ENCODE measurements at places on chromosomes 6 and 20. TPM values are rescaled to one million over a fixed set of nuclear protein-coding genes. Genes with fewer than 3 reads are reported as not detected.
A peak's percentile ranks its signal among the peaks of the same experiment; 100 is the strongest.

DNA sequence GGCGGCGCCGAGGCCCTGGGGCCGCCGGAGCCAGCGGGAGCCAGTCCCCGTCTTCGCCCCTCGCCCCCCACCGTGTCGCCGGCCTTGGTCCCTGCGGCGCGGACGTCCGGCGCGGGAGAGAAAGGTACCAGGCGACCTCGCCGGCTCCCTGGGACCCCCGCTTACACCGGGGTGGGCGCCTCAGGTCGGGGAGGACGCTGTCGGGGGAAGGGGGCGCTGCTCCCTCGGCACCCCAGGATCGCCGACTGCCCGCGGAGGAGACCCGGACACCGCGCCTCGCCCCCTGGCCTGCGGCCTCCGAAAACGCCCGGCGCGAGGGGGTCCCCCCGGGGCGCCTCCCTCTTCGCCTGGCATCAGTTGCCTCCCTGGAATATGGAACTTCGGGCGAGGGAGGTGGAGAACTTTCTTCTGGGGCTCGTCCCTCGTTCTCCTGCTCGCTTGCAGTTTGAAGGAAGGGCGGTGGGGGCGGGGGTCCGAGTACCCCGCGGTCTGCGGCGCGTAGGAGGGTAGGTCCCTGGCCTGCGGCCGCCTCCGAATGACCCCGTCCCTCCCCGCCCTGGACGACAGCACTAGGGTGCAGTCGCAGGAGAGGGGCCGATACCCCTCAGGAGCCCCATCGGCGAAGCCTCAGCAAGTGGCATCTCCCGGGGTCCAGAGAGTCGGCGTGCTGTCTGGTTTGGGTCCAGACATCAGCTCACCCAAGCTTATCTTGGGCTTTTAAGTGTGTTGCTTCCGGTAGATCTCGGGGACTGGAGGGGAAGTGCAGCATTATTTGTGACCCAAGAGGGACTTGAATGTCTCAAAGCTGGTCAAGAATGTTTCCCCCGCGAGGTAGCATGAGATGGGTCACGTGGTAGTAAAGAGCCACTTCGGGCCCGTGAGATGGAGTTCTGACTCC, 549 bp downstream of the ANKRD6 start:
- peak overlapping the region; percentile 53 for H3K27ac ChIP-seq
- peak overlapping the region; percentile 75 for H3K4me3 ChIP-seq
- H3K4me1 ChIP-seq = peaks cover 17% of the 10 kb centered on the region
- H3K27me3 ChIP-seq = no peaks in the 10 kb centered on the region
- H3K36me3 ChIP-seq = no peaks in the 10 kb centered on the region

GRCh38 chr6:143123081-143123480, 62.4 kb downstream of the AIG1 start:
- H3K4me1 ChIP-seq = no peaks in the 10 kb centered on the region
- DNase-seq = no peak
- H3K4me3 ChIP-seq = no peak overlapping the region
- peaks cover 3% of the 10 kb centered on the region for H3K36me3 ChIP-seq
- no peaks in the 10 kb centered on the region for H3K27me3 ChIP-seq

DNA sequence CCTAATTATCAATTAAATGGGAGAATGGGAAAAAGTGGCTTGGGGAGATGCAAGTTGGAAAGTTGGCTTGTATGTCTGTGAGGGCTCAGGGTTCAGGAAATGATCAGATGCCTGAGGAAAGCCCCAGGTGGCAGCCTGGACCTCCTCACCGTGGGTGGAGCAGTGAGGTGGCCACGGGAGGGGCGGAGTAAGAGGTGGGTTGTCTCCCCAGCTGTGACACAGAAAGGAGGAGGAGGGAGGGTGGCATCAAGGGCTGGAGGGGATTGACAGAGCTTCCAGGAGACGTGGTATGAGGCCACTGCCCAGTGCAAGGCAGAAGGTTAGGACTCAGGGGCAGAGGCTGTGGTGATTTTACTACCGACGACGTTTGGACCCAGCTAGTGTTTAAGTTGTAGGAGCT, 672.2 kb downstream of the PRKN start:
- H3K27ac ChIP-seq = no peak overlapping the region
- DNase-seq = no peak
- no peaks in the 10 kb centered on the region for H3K4me1 ChIP-seq
- no peak overlapping the region for H3K4me3 ChIP-seq
- no peaks in the 10 kb centered on the region for H3K27me3 ChIP-seq

DNA sequence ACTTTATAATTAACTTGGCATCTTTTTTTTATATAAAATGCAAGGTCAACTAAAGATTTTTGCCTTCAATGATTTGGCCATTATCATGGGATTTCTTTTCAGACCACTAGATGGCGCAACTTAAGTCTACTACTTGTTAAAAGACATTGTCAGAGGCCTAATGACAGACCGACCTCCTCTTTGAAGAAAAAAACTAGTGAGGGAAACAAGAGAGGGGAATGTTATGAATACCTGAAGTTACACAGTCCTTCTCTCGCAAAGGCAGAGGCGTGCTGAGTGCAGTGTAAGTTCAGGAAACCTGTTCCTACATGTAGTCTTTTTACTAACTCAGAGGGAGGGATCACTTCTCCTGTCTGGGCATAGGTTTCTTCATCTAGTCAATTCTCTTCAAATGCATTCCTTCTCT, 9.3 kb downstream of the TRAPPC3L start:
- no peak overlapping the region for H3K4me3 ChIP-seq
- H3K36me3 ChIP-seq = no peaks in the 10 kb centered on the region
- H3K4me1 ChIP-seq = no peaks in the 10 kb centered on the region
- no peak overlapping the region for H3K27ac ChIP-seq
- peaks cover 8% of the 10 kb centered on the region for H3K27me3 ChIP-seq

DNA sequence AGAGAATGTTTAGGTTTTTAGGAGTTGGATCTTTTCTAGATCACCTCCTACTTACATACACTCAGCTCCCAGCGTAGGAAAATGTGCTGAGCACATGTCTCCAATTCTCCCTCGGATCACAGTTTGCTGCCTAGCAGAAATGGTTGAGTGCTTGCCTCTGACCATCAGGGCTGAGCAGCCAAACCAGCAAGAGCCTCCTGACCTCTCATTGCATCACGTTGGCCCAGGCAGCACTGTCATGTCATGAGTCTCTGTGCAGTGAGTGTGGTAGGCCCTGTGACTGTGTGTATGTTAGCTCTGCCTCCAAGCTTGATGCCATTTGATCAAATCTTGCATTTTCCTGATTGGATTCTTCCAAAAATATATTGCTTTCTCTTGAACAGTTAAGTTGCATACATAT, 112.0 kb downstream of the LRRC1 start:
- H3K27me3 ChIP-seq = no peaks in the 10 kb centered on the region
- H3K4me1 ChIP-seq = no peaks in the 10 kb centered on the region
- no peak for DNase-seq

DNA sequence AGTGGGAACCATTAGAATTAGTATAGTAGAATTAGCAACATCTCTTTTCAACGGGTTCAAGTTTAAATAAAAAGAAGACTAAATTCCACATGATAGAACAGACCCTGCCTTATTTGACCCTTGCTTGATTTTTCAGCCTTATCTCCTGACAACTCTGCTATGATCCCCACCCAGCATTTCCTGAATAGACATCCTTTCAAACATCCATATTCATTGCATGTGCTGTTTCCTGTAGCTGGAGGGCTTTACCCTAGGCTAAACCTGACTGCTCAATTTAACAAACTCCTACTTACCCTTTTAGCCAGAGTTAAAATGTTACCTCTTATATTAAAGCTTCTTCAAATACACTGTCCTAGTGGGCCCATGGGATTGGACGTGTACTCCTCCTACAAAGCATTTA, 594.8 kb upstream of the ARID1B start:
- no peak for DNase-seq
- H3K27me3 ChIP-seq = no peaks in the 10 kb centered on the region
- H3K36me3 ChIP-seq = no peaks in the 10 kb centered on the region
- H3K4me3 ChIP-seq = no peak overlapping the region
- no peak overlapping the region for H3K27ac ChIP-seq
- H3K4me1 ChIP-seq = no peaks in the 10 kb centered on the region

GRCh38 chr6:130507666-130508028, 141.8 kb downstream of the TMEM200A start:
- H3K4me1 ChIP-seq = no peaks in the 10 kb centered on the region
- DNase-seq = no peak
- H3K36me3 ChIP-seq = no peaks in the 10 kb centered on the region

GRCh38 chr6:111818539-111819226, 54.6 kb downstream of the FYN start:
- no peak overlapping the region for H3K4me3 ChIP-seq
- no peaks in the 10 kb centered on the region for H3K36me3 ChIP-seq
- no peak overlapping the region for H3K27ac ChIP-seq
- no peak for DNase-seq
- H3K27me3 ChIP-seq = no peaks in the 10 kb centered on the region
- H3K4me1 ChIP-seq = peaks cover 19% of the 10 kb centered on the region

GRCh38 chr20:47802226-47802920, 17.1 kb upstream of the SULF2 start:
- H3K36me3 ChIP-seq = no peaks in the 10 kb centered on the region
- H3K27me3 ChIP-seq = no peaks in the 10 kb centered on the region
- peaks cover 9% of the 10 kb centered on the region for H3K4me1 ChIP-seq
- H3K27ac ChIP-seq = no peak overlapping the region
- H3K4me3 ChIP-seq = no peak overlapping the region

GRCh38 chr20:2751878-2752566, 48.4 kb downstream of the CPXM1 start:
- no peaks in the 10 kb centered on the region for H3K27me3 ChIP-seq
- peak overlapping the region; percentile 44 for H3K27ac ChIP-seq
- DNase-seq = no peak
- H3K36me3 ChIP-seq = no peaks in the 10 kb centered on the region
- peaks cover 40% of the 10 kb centered on the region for H3K4me1 ChIP-seq

DNA sequence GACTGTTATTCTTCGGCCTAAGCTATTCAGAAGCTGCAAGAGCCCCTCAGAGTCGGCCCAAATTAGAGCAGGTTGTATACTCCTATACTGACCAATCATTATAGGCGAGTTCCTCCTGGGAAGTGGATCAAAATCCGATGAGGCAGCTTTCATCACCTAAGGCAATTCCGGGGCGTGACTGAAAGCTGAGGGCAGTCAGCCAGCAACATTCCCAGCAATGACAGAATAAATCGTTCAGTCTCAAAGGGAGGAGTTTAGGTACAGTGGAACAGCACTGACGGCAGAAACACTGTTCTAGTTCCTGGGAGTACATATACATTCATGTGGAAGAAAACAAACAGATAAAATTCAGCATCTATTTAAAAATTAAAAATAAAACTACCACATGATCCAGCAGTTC, 10.8 kb downstream of the HLA-DQB2 start:
- H3K27ac ChIP-seq = no peak overlapping the region
- no peak for DNase-seq
- H3K36me3 ChIP-seq = no peaks in the 10 kb centered on the region
- H3K4me1 ChIP-seq = no peaks in the 10 kb centered on the region
- no peak overlapping the region for H3K4me3 ChIP-seq

GRCh38 chr6:13011612-13012146, 295.1 kb downstream of the PHACTR1 start:
- H3K27me3 ChIP-seq = no peaks in the 10 kb centered on the region
- no peak overlapping the region for H3K27ac ChIP-seq
- no peak overlapping the region for H3K4me3 ChIP-seq

DNA sequence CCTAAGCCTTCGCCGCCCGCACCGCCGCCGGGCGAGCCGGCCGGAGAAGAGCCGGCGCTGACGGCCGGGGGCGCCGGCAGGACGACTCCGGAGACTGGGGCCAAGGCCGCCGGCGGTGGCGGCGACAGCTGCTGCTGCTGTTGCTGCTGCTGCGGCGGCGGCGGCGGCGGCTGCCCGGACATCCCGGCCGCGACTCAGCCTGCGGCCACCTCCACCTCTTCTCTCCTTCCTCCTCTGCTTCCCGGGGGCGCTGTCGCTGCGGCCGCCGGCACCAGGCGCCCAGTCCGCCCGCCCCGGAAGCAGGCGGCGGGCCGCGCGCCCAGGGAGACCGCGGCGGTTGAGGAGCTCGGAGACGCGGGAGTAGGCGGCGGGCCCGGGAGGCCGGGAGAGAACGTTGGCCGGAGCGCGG, 307 bp downstream of the RANBP9 start:
- H3K4me1 ChIP-seq = peaks cover 35% of the 10 kb centered on the region
- peak overlapping the region; percentile 91 for H3K4me3 ChIP-seq
- H3K27ac ChIP-seq = peak overlapping the region; percentile 97
- no peaks in the 10 kb centered on the region for H3K27me3 ChIP-seq

GRCh38 chr20:1754749-1755148, 97.2 kb upstream of the SIRPG start:
- no peaks in the 10 kb centered on the region for H3K27me3 ChIP-seq
- H3K27ac ChIP-seq = no peak overlapping the region
- no peaks in the 10 kb centered on the region for H3K4me1 ChIP-seq
- no peak for DNase-seq
- H3K36me3 ChIP-seq = no peaks in the 10 kb centered on the region

GRCh38 chr6:37552267-37552666, 52.6 kb upstream of the CCDC167 start:
- H3K4me1 ChIP-seq = peaks cover 8% of the 10 kb centered on the region
- no peaks in the 10 kb centered on the region for H3K36me3 ChIP-seq
- DNase-seq = no peak
- no peak overlapping the region for H3K4me3 ChIP-seq
- no peak overlapping the region for H3K27ac ChIP-seq
- peaks cover 49% of the 10 kb centered on the region for H3K27me3 ChIP-seq

- no peak overlapping the region for H3K4me3 ChIP-seq
- no peak overlapping the region for H3K27ac ChIP-seq
Measured at GRCh38 chr20:50554694-50555579, 44.8 kb downstream of the PTPN1 start.

DNA sequence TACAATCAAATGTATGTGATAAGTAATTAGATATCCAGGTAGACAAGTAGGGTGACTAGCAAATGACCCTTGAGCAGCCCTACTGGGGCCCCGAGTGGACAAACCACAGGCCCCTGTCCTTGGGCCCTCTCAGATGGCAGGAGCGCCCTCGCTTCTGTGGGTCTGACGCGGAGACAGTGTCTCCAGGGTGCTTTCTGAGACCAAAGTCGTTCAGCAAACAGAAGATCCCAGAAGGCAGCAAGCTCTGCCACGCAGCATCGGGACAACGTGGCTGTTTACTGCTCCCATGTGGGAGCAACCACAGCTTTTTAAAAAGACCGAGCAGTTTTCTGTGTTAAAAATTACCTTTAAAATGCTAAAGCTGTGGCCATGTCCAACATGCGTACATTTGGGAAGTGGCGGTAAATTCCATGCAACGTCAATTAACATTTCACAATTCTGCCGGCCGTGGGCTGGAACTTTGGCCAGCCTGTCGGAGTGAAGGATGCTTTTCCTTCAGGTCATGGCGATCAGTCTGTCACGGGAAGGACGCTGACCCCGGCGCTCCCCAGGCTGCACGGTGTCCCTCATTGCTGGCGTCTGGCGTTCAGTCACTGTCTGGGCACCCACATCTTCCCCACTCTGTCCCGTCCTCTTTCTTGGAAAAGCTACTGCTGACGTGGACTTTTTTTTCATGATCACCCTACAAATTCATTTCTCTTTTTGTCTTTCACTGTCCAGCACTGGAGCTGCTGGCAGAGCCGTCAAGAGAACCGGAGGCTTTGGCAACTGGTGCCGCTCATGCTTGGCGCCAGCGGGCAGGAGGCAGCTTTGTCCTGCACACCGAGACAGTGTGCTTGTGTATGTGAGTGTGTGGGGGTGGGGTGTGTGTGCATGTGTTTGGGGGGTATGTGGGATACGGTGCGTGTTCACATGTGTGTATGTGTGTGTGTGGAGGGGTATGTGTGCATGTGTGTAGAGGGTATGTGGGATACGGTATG, 293.1 kb downstream of the CDH4 start:
- H3K27me3 ChIP-seq = no peaks in the 10 kb centered on the region
- no peak overlapping the region for H3K4me3 ChIP-seq
- no peaks in the 10 kb centered on the region for H3K4me1 ChIP-seq
- no peak for DNase-seq
- H3K36me3 ChIP-seq = no peaks in the 10 kb centered on the region

Gene MYLIP
- 35.3 TPM for total RNA-seq

Gene TINAG
- total RNA-seq = not detected

Gene GPR6
- total RNA-seq = not detected

Gene NRN1
- total RNA-seq = 12.9 TPM

Gene SAPCD1
- not detected for total RNA-seq

Gene PNLDC1
- 0.23 TPM for total RNA-seq

Gene C20orf144
- 0.23 TPM for total RNA-seq

Gene TREM2
- total RNA-seq = 1.6 TPM

Gene CCN2
- total RNA-seq = 418 TPM
